Stimulated activated CD8-positive, alpha-beta memory T cell treated with anti-CD3 and anti-CD28 coated beads, Interleukin-4, amount 100 ng/mL, for 1 hour (primary cell): ENCODE measurements at places on chromosomes 4 and X.

GRCh38 chrX:103919270-103919637, 43.2 kb upstream of the TMSB15B start:
- no peak for DNase-seq

DNA sequence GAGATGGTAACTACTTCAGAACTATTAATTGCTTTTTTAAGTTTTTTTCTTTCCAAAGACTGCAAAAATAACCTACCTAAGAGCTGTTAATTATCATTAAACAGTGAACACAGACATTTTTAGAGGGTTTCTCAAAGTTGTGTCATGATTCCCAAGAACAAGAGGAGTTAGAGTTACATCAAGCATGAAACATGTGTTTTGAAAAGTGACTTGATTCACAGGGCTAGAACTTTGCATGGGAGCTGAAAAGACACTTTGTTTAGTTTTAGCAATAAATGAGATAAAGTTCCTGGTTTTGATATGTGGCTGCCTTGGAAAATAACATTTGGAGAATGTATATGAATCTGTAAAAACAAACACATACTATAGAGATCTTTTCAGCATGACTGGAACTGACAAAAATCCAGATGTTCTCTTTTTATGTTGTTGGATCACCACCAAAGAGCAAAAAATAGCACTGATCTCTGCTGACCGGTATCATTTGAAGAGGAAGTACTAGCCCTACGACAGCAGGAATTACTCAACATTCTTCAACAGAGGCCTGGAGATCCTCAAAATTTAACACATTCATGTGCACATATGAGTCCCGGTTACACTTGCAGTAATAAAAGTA, 173.0 kb upstream of the PCDH18 start:
- no peak for DNase-seq

- no peak for DNase-seq
Observed at GRCh38 chr4:304969-305680, at the start of gene ZNF732. TSS of gene ZNF732 (minus strand) at chr4:305474. CDS start at chr4:305310, 164 bp downstream.

DNA sequence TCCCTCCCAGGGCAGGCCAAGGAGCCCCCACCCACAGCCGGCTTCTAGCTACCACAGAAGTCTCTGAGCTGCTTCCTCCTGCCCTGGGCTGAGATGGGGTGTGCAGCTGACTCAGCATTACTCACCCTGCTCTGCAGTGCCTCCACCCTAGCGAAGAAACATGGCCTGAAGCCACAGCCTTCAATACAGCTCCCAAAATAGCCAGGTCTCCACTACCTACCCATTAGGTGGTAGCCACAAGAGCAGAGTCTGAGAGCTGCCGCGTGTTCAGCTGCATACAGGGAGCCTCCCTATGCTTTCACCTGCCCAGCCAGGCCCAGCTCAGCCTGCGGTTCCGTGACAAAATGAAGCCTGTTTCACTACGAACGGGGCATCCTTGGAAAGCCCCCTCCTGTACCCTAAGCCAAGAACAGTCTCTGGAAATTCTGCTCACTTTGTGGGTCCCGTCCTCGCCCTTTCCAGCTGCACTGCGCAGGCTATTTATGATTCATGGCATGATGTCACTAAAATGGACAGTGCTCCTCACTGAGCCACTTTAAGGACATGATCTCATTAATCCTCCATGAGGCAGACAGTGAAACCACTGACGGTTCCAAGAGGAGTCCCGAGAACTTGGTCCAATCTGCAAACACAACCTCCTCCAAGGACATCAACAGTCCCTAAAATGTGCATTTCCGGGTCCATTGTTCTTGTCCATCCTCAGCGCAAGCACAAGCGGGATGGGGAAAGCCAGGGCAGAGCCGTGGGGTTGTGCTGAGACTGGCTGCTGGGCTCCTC, 20.2 kb downstream of the WDR1 start:
- DNase-seq: peak; percentile 68

DNA sequence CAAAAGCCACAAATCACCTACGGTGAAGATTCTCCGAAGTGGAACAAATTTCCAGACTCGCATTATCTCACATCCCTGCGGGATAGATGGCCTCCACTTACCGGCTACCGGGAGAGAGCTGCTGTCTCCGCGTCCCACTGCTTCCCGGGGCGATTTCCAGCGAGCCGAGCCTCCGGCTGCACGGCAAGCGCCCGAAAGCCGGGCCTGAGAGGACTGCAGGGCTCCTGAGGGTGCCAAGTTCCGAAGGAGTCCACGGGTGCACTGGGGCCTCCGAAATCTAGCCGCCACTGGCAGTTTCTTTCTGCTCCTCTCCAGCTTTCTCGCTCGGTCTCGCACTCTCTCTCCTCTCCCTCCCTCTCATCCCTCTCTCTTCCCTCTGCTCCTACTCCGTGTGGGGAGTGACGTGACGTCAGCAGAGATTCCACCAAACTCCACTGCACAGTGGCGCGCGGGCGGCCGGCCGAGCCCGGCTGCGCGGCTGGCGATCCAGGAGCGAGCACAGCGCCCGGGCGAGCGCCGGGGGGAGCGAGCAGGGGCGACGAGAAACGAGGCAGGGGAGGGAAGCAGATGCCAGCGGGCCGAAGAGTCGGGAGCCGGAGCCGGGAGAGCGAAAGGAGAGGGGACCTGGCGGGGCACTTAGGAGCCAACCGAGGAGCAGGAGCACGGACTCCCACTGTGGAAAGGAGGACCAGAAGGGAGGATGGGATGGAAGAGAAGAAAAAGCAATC, 14.0 kb upstream of the PITX2 start:
- no peak for DNase-seq

DNA sequence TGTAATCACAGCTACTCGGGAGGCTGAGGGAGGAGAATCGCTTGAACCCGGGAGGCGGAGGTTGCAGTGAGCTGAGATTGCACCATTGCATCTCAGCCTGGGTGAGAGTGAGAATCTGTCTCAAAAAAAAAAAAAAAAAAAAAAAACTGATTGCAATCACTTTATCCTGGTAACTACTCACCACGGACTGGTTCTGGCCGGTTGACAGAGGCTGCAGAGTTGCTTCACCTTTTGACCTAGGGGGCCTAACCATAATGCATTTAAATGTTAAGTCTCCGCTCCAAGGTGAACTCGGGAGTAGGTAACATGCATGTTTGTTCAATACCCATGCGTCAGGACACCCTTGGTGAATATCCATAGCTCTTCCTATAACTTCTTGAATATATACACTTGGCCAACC, 1.8 kb downstream of the PPP2R3B start:
- no peak for DNase-seq

DNA sequence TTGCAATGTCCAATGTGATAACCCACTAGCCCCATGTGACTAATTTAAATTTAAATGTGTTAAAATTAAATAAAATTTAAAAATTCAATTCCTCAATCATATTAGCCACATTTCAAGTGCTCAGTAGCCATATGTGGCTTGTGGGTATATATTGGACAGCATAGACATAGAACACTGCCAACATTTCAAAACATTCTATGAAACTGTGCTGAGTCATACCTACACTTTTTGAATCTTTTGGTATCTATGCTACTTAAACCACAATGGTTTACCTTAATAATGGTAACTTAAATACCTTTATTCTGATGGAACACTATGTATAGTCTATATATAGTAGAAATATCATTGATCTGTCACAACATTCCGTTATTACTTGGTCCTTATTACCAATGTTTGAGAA, 223.4 kb upstream of the ATOH1 start:
- DNase-seq: no peak

DNA sequence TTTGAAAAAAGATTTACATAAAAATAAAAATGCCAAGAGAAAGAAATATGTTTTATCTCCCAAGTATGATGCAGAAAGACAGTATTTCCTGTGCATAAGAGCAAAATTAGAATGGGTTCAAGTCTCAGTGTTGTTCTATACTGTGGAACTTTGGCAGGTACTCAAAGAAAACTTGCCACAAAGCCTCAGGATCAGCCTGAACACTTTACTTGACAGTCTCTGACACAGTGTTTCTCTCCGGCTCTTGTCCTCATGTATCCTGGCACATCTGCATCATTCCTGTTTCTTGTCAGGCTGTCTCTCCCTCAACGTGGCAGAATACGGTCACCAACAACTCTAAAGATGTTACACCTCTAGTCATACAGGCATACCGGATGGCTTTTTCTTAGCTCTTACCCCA, 273.7 kb downstream of the ARHGAP24 start:
- no peak for DNase-seq
